ENCODE measurements at places on chromosomes 3 and 15.

GRCh38 chr3:133928136-133928893, 32.6 kb upstream of the RAB6B start:
- no peak for DNase-seq

DNA sequence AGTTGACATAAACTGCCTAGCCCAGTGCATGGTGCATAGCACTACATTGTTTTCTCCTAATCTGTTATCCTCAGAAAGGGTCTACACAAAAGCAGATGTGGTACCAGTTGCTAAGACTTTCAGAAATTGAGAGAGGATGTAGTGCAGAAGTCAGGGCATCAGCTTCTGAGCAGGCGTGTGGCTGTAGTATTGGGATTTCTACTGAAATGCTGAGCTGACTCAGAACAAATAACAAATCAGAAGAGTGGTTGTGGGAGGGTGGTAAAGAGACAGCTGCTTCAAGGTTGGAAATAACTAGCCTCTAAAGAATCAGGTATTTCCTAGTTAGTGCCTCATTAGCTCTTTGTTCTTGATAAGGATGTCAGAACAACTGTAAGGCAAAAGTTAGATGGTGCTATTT, 161.3 kb downstream of the AKAP13 start:
- no peak for DNase-seq

- DNase-seq = peak; percentile 59
Observed at GRCh38 chr3:152269831-152270734, 1.4 kb downstream of the MBNL1 start.

- DNase-seq = no peak
Observed at GRCh38 chr15:35293353-35294130, 208.4 kb upstream of the NANOGP8 start.

GRCh38 chr3:114328345-114328744, 34.5 kb downstream of the TIGIT start:
- DNase-seq = no peak

DNA sequence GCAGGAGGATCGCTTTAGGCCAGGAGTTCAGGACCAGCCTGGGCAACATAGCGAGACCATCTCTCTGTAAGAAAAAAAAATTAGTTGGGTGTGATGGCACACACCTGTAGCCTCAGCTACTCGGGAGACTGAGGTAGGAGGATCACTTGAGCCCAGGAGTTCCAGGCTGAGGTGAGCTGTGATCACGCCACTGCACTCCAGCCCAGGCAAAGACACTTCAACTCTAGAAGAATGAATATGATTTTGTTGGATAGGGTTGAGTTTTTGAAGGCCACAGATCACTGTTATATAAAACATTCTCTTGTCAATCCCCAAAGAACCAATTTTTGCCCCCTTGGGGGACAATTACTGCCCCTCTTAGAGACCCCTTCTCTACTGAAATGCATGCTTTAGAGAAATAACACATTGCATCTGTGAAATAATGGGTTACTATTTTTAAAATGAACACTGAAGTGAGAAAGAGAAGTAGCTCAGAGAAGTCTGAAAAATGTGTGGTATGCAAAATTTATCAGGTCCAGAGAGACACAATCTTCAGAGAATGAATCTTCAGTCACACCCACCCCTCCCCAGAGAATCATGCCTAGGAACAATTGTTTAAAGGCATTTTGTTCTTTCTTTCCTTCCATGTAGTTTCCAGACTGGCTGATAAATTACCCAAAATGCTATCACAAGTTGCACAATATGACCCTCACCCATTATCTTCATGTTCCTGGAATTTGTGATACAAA, 42.7 kb downstream of the METTL6 start:
- no peak for DNase-seq

- no peak for DNase-seq
Observed at GRCh38 chr3:186937017-186937875, 6.9 kb downstream of the ST6GAL1 start.

DNA sequence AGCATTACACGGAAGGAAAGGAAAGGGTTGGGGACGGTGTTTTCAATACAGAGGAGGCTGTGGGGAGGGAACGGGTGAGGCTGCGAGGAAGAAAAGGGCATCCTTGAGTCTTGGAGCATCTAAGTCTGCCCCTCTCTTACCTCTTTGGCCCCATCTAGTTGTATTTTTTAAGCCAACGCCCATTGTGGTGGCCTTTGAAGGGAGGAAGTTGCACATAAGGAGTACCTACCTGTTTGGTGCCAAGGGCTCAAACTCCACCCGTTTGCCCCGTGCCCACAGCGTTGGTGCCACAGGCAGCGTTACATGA, 146.1 kb upstream of the UMPS start:
- no peak for DNase-seq

DNA sequence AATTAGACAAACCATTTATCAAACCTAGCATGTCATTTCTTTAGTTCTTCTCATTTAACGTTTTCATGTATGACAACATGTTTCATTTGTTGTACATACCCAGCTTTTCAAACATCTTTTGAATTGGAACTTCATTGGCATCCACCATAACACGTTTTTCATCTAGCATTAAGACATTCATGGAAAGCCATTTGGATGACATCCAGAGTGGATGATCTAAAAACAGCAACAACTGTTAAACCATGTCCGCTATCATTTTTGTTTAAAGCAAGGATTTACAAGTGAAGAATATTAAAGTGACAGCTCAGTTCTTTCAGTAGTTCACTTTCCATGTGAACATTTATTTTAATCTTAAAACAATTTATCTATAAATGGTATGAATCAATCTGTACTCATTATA, 14.5 kb downstream of the GATM start:
- no peak for DNase-seq

DNA sequence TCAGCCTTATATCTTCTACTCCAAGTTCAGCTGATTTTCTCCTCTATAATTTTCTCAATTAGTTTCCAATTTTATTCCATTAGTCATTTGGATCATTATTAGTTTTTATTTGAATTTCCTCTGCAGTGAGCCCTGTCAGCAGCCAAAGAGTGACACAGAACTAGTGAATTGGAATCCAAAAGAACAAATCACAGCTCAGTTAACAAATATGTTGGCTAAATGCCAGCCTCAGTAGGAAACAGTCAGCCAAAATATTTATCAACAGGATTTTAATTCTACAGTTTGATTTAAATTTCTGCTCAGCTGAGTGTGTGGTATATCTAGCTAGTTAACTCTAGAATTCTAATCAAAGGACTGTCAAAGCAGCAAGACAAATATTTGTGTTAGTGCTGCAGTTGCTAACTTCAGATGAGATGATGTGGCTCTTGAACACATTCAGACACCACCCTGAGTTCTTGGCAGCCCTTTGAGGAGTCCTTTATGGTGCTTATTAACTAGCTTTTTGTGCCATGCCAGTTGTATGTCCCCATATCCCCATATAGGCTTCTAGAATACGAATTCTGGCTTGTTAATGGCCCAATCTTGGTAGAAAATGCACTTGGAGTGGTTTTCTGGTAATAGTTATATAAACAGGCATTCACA, 194.5 kb downstream of the CPNE4 start:
- DNase-seq = no peak

GRCh38 chr3:185696039-185696438, 109.9 kb downstream of the SENP2 start:
- DNase-seq = no peak

DNA sequence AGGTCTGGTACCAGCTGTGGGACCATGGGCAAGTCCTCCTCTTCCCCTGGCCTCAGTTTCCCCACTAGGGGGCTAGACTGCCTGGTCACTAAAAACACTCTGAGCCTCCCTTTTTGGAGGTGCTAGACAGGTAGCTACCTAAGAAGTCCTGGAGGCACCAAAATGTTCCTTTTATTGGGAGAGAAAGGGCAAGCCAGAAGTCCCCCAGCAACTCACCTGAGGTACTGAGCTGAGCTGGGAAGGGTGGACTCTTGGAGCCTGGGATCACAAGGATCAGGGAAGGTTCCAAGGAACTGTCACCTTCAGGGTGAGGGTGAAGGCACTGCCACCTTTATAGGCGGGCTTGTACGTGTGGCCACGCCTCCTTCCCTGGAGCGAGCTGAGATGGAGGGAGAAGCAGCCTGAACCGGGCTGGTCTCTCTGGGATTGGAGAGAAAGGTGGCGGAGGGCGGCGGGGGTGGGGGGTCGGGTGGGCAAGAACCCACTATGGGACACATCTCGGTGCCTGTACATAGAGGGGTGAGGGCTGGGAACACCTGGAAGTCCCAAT, at the start of gene CYP1A1:
TSS of gene CYP1A1 (minus strand) at position 304 of the 550 bp plus-strand sequence. CDS start 2,431 bp downstream, outside the sequence.
- DNase-seq = no peak

- no peak for DNase-seq
Observed at GRCh38 chr15:41340189-41340695, 7.6 kb downstream of the NUSAP1 start.

- no peak for DNase-seq
Observed at GRCh38 chr15:70588613-70589012, 174.7 kb downstream of the UACA start.

DNA sequence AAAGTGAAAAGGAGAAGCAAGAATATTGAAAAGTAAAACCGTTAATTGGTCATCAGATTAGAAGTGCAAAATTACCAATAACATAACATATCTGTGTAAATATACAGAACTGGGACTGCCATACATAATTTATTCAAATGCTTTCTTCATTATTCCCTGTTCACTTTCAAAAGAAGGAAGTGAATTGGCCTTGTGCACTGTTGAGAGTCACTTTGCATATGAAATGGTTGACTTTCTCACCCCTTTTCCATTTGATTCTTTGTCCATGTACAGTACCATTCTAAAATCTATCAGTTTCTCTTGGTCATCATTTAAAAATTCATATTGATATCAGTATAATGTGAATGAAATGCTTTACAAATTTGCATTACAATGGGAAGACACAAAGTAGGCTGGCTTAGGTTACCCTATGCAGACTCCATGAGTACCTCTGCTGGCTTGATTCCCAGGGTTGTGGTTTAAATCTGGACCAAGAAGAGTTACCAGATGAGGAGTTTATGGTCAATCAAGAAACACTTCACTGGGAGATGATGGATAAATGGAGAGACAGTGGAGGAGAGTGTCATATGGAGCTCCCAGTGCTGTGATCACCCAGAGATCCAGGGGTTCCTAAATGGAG, 210.9 kb upstream of the TOPAZ1 start:
- DNase-seq = no peak

DNA sequence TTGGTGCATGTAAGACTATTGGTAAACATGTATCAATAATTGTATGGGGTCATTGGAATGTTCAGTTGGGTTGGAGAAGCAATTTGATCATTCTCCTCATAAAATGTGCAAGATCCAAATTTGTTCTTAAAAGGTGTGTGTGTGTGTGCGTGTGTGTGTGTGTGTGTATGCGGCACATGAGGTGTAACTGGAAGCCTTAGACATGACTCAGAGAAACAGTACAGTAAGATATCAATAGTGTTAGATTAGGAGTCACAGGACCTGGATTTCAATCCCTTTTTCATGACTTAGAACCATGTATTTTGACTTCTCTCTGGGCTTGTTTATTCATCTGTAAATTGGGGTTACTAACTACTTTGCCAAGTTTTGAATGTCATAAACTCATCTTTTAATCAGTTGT, 38.3 kb downstream of the RSRC1 start:
- DNase-seq = no peak

DNA sequence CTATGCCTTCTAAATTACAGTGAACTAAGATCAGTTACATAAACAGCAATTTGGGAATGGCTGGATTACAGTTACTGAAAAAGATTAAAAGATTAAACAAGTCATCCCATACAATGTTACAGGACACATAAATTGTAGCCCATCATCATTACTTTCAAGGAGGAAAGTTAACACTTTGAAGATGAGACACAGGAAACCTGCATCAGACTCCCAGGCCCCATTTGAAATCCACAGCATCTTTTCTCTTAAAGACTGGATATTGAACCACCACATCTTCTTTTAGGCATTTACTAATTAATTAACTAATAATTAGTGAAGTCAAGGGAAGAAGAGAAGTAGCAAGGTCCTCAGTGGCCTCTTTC, 170.2 kb downstream of the PLCL2 start:
- DNase-seq = no peak

DNA sequence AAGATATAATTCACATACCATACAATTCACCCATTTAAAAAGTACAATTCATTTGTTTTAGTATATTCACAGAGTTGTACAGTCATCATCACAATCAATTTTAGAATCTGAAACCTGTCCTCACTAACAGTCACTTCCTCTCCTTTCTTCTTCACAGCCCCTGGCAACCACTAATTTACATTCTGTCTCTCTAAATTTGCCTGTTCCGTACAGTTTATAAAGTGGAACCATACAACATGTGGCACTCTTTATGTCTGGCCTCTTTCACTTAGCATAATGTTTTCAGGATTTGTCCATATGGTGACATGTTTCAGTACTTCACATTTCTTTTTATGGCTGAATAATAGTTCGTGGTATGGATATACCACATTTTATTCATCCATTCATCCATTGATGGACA, 22.7 kb downstream of the ERICH6 start:
- peak; percentile 70 for DNase-seq

GRCh38 chr3:171744158-171744741, 66.0 kb downstream of the PLD1 start:
- DNase-seq = no peak

- peak; percentile 94 for DNase-seq
Observed at GRCh38 chr15:50908209-50909009, at the start of gene AP4E1. Gene AP4E1, plus strand, starts transcription at chr15:50908683. Its CDS starts 96 bp downstream, at chr15:50908779.

GRCh38 chr3:120170223-120170622, 76.0 kb upstream of the GSK3B start:
- no peak for DNase-seq

- peak; percentile 46 for DNase-seq
Observed at GRCh38 chr3:141738891-141739363, 829 bp downstream of the RNF7 start.

DNA sequence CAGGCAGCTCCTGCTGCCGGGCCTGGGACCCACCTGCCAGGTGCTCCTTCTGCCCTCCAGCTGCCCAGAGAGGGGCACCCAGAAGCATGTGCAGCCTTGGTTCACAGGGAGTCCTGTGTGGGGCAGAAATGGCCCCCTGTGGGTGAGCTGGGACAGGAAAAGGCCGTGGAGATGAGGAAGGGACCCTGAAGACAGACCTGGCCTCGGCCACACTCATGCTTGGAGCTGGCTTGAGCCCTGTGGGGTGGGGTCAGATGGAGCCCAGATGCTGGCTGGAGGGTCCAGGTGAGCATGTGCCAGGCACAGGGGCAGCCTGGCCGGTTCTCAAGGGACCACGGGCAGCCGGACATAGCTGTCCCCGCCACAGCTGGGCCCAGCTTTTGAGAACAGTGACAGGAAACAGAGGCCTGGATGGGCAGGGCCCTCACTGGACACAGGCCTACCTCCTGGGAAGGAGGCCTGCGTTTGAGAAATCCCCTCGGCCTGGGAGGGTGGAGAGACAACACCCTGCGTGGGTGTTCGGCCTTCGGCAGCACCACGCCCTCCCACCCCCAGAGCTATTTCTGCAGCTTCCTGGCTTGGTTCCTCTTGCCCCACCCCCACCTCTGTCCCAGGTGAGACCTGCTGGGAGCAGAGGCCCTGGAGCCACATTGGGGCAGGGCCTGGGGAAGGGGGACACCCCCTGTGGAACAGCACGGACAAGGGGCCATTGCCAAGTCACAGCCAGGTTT, 132.6 kb upstream of the MEF2A start:
- DNase-seq = no peak

- no peak for DNase-seq
Observed at GRCh38 chr3:168248383-168249204, 152.9 kb upstream of the GOLIM4 start.

- DNase-seq = no peak
Observed at GRCh38 chr3:81695302-81695701, 66.1 kb downstream of the GBE1 start.

GRCh38 chr3:196670339-196670738, 30.8 kb downstream of the NRROS start:
- DNase-seq = no peak

GRCh38 chr15:44144184-44144583, 50.9 kb downstream of the FRMD5 start:
- DNase-seq = no peak

GRCh38 chr3:189137416-189137815, 34.4 kb upstream of the TPRG1 start:
- no peak for DNase-seq

- no peak for DNase-seq
Observed at GRCh38 chr15:83066034-83066733, 868 bp downstream of the BTBD1 start.

Data from Jurkat, Clone E6-1 (cell line).